Stimulated activated CD4-positive, alpha-beta T cell treated with anti-CD3 and anti-CD28 coated beads, Interleukin-1b, Interleukin-23, amount 100 ng/mL, for 1 hour (primary cell): ENCODE measurements at places on chromosomes 6 and 20.

- DNase-seq = no peak
Observed at GRCh38 chr20:6558341-6558740, 209.1 kb upstream of the BMP2 start.

DNA sequence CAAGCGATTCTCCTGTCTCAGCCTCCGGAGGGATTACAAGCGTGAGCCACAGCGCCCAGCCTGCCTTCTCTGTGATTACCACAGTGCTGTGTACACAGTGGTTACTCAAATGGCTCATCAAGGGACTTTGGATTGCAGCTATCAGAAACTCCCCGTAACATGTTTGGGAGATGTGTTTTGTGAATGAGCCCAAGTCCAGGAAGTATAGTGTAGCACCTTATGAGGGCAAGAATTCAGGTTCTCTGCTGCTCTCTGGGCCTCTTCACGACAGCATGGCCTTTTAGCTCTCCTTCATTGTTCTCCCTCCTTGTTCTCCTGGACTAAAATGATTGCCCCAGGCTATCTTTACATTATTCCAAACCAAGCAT, 34.1 kb upstream of the RPL7L1 start:
- no peak for DNase-seq

- no peak for DNase-seq
Observed at GRCh38 chr6:20068421-20068988, 143.8 kb downstream of the MBOAT1 start.

- DNase-seq = no peak
Observed at GRCh38 chr6:56954403-56955170, at the start of gene BEND6. BEND6 (plus strand) TSS chr6:56955107; CDS start chr6:56981811, 26,704 bp downstream.

DNA sequence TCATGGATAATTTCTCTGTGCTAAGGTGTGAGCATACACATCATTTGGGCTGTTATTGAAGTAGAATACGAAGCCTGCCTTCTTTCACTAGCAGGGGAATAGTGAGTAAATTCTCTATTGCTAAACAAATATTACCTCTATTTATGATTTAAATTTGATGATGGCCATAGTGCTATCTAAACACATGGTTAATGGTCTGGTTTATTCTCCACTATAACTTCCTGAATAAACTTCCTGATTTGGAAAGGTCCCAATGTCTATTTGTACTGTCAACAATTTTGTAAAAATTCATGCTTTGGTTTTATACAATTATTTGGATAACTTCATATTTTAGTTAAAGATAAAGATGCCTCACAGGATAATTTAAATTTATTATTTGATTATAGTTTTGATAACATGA, 400.8 kb downstream of the ARHGAP18 start:
- no peak for DNase-seq

GRCh38 chr20:63441136-63442099, 31.0 kb downstream of the KCNQ2 start:
- DNase-seq = no peak
